ENCODE measurements at places on chromosomes 1 and 21. TPM values are rescaled to one million over a fixed set of nuclear protein-coding genes. Genes with fewer than 3 reads are reported as not detected.

Gene ECM1
- not detected for polyA plus RNA-seq

Gene GJA9
- polyA plus RNA-seq, result not detected

DNA sequence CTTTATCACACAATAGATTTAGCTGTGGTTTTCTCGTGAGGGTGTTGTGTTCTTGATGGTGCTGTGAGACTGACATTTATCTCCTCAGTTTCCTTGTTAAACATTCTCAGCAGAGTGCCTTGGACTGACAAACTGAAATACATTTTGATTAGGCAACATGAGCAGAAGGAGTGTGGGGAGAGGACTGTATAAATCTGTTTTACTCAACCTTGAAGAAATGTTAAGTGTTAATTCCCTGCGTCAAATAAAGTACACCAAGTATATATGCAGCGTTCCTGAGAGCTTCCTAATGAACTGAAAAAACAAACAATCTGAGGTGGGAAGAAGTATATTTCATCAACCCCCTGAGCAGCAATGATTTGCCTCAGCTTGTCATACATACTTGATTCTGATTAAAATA is 540.3 kb upstream of the B3GALT2 start:
- DNase-seq, result no peak

DNA sequence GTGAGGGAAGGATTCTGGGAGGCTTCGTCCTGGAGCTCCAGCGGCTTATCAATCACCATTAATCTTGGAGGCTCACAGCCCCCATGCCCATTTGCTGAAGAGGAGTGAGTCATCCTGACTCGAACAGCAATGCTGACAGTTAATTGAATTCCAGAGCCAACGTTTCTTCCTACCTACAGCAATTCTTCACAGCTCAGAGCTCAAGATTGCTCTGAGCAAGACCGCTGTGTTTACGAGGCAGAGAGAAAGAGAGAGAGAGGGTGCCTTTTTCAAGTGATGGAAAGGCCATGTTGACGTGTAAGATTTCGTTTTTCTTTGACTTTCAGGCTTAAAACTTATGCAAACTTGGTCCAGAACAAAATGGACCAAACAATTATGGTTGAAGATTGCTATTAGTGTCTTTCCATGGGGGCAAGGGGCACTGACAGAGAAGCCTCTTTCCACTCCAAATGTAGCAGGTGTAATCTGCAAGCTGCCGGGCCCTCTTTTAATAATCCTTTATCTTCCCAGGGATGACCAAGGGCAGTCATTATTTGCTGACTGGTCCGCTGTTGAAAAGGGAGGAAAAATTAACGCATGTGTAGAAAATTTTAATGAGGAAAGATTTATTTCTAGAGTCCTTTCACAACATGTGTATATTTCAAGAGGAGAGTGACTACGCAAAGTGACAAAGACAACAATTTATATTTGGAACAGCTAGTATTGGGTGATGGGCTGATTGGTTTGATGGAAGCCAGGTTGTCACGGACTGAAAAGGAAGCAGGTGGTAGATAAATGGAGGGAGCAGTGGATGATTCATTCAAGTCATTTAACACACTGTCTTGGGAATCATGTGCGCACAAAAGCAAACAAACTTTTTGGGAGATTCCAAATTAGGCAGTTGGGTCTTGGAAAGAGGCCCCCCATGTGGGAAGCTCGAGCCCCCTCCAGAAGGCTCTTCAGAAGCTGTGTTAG is 136.1 kb upstream of the IRF2BP2 start:
- DNase-seq, result no peak

DNA sequence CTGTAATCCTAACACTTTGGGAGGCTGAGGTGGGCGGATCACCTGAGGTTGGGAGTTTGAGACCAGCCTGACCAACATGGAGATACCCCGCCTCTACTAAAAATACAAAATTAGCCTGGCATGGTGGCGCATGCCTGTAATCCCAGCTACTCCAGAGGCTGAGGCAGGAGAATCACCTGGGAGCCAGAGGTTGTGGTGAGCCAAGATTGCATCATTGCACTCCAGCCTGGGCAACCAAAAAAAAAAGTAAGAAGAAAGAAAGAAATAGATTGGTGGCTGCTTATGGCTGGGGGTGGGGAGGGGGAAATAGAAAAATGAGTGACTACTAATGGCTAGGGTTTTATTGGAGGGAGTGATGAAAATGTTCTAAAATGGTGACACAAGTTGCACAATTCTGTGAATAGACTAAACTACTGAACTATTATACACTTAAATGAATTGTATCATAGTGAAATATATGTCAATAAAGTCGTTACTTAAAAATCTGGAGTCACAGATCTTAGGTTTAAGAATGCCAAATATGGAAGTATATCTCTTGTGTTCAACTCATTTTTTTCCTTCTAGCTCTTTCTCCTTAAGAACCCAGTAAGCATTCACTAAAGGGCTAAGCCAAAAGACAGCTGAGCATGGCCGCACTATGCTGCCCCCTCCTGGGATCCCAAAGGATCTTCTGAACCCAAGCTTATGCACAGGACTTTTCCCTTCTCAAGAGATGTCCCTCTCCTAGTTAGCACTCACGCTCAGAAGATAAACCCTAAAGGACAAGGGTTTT is 3.2 kb upstream of the NPL start:
- DNase-seq, result peak; percentile 5

Measured in CD4-positive, alpha-beta memory T cell (primary cell).